ENCODE measurements at places on chromosomes 1 and 21. TPM values are rescaled to one million over a fixed set of nuclear protein-coding genes. Genes with fewer than 3 reads are reported as not detected.

- DNase-seq: no peak
These were observed 9.3 kb downstream of the NKAIN1 start for GRCh38 chr1:31230378-31230777.

CCDC190 gene
- total RNA-seq: 0.49 TPM

UBXN10 gene
- 1.6 TPM for total RNA-seq

DNA sequence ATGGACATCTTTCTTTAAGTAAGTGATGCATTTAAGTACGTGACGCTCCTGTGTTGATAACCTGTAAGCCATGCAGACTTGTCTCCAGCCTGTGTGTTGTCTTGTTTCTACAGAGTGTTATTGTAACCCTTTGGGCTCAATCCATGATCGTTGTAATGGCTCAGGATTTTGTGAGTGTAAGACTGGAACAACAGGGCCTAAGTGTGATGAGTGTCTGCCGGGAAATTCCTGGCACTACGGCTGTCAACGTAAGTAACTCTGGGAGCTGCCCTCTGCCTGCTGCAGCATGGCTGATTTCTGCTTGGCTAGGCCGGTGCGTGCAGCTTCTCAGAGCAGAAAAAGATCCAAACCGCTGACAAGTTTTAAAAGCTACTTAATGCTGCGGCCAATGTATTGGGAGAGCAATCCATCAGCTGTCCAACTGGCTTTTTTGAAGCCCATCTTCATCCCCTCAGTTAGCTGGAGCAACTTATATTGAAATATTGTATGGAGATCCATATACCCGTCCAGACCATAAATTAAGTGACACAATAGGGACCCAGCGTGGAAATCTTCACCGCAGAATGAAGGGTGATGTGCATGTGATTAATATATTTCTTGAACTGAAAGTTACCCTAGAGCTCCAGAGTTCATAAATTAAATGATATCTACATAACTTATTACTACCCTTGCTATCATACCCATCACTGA lies 295.9 kb downstream of the NTNG1 start:
- DNase-seq: no peak

- no peak for DNase-seq
These were observed 27.5 kb downstream of the EPHA2 start for GRCh38 chr1:16128338-16128741.

DNA sequence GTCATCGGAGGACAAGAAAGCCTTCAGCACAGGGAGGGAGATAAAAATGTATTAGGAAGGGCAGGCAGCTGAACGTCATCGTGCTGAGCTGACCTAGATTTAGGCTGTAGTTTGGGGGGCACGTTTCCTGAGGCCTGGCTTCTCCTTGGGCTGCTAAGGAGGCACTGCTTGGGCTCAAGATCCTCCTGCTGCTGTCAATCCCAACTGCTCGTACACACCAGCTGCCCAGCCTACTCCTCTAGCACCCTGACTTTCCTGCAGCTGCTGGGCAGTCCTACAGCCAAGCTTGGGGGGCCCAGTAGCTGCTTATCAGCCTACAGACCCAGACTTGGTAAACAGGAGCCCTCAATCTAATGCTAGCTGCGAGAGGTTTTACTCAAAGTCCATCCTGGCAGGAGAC lies 6.2 kb downstream of the TMEM35B start:
- no peak for DNase-seq

C2CD4D gene
- not detected for total RNA-seq

- no peak for DNase-seq
These were observed 11.2 kb upstream of the FMOD start for GRCh38 chr1:203361945-203362719.

DNA sequence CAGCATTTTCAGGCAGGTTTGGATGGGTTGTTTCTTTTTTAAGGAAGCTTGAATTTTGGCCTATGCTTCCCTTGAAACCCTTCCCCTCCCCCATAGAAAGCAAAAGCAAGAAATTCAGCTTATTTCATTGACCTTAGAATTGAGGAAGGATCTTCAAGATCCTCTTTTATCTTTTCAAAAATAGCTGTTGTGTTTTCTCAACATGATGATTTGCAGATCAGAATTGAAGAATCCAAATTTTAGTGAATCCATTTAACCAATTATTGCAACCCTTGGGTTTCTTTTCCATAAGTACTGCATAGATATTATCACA lies 73.7 kb downstream of the LRRC8C start:
- DNase-seq: no peak

DNA sequence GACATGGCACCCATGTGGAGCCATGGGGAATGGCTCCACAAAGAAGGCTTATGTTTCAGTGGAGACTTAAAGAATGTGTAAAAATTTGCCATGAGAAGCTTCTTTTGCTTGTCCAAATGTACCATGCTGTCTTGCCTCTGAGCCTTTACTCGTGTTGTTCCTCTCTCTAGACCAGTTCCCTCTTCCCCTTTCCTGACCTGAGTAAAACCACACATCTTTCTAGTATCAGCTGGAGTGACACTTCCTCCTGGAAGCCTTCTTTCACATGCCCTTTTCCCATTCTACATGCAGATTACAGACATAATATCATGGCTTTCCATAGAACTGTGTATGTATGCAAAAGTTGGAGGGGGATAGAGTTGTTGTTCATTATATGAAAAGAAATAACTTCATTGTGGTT lies 13.6 kb upstream of the GPX7 start:
- DNase-seq: no peak

GRCh38 chr1:29688471-29689365 lies 452.4 kb downstream of the PTPRU start:
- no peak for DNase-seq

- DNase-seq: no peak
These were observed 25.1 kb downstream of the COL6A2 start for GRCh38 chr21:46122758-46123683.

DNA sequence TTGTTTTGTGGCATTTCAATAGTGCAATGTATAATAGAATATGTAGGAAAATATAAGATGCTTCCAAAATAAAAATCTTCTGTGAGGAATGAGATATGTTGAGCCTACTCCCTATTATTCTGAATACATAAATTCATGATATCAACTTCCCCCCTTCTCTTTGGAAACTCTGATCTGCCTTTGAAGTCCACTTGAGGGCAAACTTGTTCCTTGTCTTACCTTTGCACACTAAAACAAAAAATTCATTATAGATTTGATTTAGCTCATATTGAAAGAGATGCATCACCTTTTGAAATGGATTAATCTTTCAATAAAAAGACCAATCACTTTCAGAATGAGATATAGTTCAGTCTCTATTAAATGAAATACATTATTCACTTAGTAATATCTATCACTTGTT lies 580.7 kb upstream of the ADGRL4 start:
- no peak for DNase-seq

GRCh38 chr1:87061742-87062156 lies 147.3 kb downstream of the HS2ST1 start:
- peak; percentile 33 for DNase-seq

PM20D1 gene
- 0.39 TPM for total RNA-seq

DNA sequence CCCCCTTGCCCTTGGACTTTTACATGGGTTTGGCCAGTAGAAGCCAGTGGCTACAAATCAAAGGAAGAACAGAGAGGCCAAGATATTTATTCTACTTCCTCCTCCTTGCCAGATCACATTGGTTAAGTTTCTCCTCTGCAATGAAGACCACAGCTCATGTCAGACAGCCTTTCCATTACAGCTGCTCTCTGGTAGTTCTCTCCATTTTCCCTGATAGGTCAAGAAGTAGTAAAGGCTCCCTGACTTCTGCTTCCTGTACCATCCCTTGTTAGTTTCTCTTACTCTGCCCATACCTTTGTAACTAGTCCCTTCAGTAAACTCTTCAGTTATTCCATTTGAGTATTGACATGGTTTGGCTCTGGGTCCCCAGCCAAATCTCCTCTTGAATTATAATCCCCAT lies 27.8 kb downstream of the NME7 start:
- no peak for DNase-seq

TEKT2 gene
- 0.39 TPM for total RNA-seq

GRCh38 chr1:220335668-220336067 lies 63.4 kb upstream of the RAB3GAP2 start:
- no peak for DNase-seq

B3GALT5 gene
- 0.20 TPM for total RNA-seq

DNA sequence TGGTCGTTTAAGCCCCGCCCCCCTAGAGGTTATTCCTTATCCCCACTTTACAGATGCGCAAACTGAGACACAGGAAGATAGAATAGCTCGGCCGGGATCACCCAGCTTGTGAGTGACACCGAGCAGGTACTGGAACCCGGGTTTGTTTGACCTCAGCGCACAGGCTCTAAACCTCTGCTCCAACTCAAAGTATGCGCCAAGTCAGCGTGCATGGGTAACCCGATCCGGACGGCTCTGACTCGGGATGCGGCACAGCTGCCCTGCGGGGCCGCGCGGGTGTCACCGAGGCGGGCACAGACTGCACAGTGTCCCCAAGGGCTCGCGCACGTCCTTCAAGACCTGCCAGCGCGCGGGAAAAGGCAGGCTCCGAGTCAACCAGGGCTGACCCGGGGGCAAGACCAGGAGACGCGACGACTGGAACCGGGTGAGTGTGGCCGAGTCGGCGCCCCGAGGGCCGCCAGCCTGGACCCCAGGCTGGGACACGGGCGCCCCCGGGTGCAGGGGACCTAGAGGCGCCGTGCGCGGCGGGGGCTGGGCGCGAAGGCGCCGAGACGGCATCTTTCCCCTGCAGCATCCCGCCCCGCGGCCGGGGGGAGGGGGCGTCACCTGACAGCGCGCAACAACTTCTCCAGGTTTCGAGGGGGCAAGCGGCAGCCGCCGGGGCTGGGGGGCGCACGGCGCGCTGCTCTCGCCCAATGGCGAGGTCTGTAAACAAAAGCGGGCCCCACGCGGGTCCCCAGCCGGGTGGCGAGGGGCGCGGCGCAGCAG lies 101.9 kb upstream of the SOD1 start:
- DNase-seq: no peak

CDKN2C gene
- 18.1 TPM for total RNA-seq

- no peak for DNase-seq
These were observed 38.3 kb downstream of the NEXN start for GRCh38 chr1:77926561-77927357.

PSRC1 gene
- total RNA-seq: 5.0 TPM

- no peak for DNase-seq
These were observed 19.5 kb upstream of the RNF223 start for GRCh38 chr1:1093610-1093943.

GRCh38 chr1:78892260-78892840 lies 114.2 kb downstream of the ADGRL4 start:
- no peak for DNase-seq

DNA sequence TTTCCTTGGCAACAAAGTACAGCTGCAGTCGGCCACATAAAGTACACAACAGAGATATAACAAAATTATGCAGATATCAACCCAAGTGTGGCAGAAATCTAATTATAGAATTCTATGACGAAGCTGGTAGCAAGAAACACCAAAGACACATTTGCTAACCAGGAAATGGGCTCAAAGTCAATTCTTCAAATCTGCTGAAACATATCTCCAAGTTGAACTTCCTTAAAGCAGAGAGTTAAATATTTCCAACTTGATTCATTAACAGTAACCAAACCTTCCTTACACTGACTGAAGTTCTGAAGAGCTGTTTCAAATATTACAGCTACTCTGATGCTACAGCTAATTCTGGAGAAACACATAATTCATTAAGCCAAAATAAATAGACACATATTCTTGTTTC lies 67.6 kb upstream of the SDC3 start:
- DNase-seq: no peak

TRAF3IP3 gene
- 2.1 TPM for total RNA-seq

PRKAA2 gene
- total RNA-seq: 10.6 TPM

DNA sequence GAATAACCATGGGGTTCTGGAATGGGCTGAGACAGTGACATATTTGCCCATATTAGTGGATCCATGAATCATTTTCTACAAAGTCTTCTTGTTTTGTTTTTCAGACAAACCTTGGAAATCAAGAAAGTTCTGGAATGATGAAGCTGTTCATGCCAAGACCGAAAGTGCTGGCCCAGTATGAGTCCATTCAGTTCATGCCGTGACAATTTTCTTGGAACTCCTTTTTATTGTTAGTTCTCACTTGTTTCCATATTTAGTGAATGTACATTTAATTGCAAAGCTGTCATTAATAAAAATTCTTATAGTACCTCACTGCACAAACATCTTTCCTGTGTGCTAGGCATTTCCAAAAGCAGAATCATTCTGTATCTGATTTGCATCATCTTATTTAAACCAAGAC lies 100.6 kb upstream of the KCNJ15 start:
- peak; percentile 73 for DNase-seq

JAK1 gene
- total RNA-seq: 74.3 TPM

- no peak for DNase-seq
These were observed 210.0 kb downstream of the SLC45A1 start for GRCh38 chr1:8527941-8528340.

- no peak for DNase-seq
These were observed 50.9 kb upstream of the CDC42BPA start for GRCh38 chr1:227369102-227369760.

DNA sequence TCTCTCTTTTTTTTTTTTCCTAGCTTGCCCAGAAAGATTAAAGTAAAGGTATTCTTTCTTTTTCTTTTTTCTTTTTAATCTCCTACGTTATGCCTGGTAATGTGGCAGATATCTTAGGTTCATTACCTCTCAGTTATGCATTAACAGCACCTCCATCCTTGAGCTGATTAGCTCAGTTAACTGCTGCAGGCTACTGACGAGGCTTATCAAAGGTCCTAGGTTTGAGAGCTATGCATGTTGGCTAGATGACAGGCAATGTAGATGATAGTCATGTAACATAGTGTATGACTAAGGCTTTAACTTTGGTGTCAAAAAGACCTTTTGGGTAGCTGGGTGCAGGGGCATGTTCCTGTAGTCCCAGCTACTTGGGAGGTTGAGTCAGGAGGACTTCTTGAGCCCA lies 53.7 kb upstream of the CACYBP start:
- no peak for DNase-seq

SPAG17 gene
- 3.3 TPM for total RNA-seq

ENTREP3 gene
- total RNA-seq: 4.5 TPM

DNA sequence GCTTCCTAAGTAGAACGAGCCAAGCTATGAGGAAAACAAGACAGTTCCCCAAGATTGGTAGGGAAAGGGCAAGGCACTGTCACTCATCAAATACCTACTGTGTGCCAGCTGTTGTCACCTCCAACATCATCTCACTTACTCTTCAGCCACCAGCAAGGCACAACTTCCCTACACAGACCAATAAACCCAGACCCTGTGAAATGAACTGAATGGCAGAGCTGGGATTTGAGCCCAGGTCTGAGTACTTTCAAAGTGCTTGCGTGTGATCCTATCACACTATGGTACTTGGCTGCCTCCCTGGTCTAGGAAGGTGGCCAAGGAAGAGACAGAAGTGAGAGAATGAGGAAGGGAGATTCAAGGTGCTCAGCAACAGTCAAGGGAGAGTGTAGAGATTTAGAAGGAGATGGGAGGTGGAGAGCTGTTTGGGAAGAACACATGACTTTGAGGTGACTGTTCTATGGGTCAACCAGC lies 16.7 kb upstream of the TRIM63 start:
- DNase-seq: no peak

GRCh38 chr1:33182401-33182841 lies 578 bp upstream of the TRIM62 start:
- peak; percentile 93 for DNase-seq

GRCh38 chr1:97505289-97505688 lies 415.5 kb downstream of the DPYD start:
- DNase-seq: no peak

IFNLR1 gene
- total RNA-seq: 3.4 TPM

PLEKHA6 gene
- total RNA-seq: 4.1 TPM

Data from skin of body (tissue), 3 donors.